ENCODE measurements at places on chromosomes 5 and 9. TPM values are rescaled to one million over a fixed set of nuclear protein-coding genes. Genes with fewer than 3 reads are reported as not detected.

GRCh38 chr5:78501411-78502352, 141.3 kb downstream of the SCAMP1 start:
- no peaks in the 10 kb centered on the region for H3K36me3 ChIP-seq
- no peak overlapping the region for H3K27ac ChIP-seq
- H3K27me3 ChIP-seq, result no peaks in the 10 kb centered on the region
- no peak overlapping the region for H3K4me3 ChIP-seq
- H3K4me1 ChIP-seq, result peaks cover 40% of the 10 kb centered on the region
- no peak for DNase-seq

BARHL1 gene
- total RNA-seq, result not detected

GRCh38 chr9:75242426-75242825, 154.1 kb downstream of the OSTF1 start:
- DNase-seq, result no peak
- no peak overlapping the region for H3K27ac ChIP-seq
- H3K4me1 ChIP-seq, result no peaks in the 10 kb centered on the region
- no peaks in the 10 kb centered on the region for H3K36me3 ChIP-seq

NFIL3 gene
- total RNA-seq, result 61.1 TPM

GRCh38 chr9:38687389-38687842, 32.5 kb downstream of the FAM240B start:
- H3K27ac ChIP-seq, result no peak overlapping the region
- H3K4me1 ChIP-seq, result no peaks in the 10 kb centered on the region
- H3K36me3 ChIP-seq, result no peaks in the 10 kb centered on the region
- H3K4me3 ChIP-seq, result no peak overlapping the region
- H3K27me3 ChIP-seq, result no peaks in the 10 kb centered on the region

WDR31 gene
- total RNA-seq, result 6.9 TPM

- no peak overlapping the region for H3K4me3 ChIP-seq
- H3K27ac ChIP-seq, result no peak overlapping the region
- H3K27me3 ChIP-seq, result no peaks in the 10 kb centered on the region
- H3K36me3 ChIP-seq, result peaks cover 5% of the 10 kb centered on the region
- no peak for DNase-seq
These were observed 28.1 kb downstream of the SMARCA2 start for GRCh38 chr9:2043243-2043642.

GRCh38 chr5:73615085-73615484, 10.9 kb upstream of the ARHGEF28 start:
- no peak overlapping the region for H3K27ac ChIP-seq
- no peak overlapping the region for H3K4me3 ChIP-seq
- no peaks in the 10 kb centered on the region for H3K4me1 ChIP-seq

DNA sequence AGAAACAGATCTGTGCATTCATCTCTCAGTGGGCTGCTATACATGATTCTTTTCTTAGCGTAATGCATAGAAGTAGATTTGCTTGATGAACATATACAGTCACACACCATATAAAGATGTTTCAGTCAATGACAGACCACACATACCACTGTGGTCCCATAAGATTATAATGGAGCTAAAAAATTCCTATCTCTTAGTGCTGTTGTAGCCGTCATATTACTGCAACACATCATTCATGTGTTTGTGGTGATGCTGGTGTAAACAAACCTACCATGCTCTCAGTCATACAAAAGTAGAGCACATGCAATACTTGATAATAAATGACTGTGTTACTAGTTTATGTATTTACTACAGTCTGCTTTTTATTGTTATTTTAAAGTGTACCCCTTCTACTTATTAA, 214.3 kb downstream of the ARHGAP26 start:
- DNase-seq, result no peak
- H3K4me1 ChIP-seq, result peaks cover 25% of the 10 kb centered on the region
- no peak overlapping the region for H3K4me3 ChIP-seq
- no peak overlapping the region for H3K27ac ChIP-seq
- no peaks in the 10 kb centered on the region for H3K36me3 ChIP-seq
- no peaks in the 10 kb centered on the region for H3K27me3 ChIP-seq

DNA sequence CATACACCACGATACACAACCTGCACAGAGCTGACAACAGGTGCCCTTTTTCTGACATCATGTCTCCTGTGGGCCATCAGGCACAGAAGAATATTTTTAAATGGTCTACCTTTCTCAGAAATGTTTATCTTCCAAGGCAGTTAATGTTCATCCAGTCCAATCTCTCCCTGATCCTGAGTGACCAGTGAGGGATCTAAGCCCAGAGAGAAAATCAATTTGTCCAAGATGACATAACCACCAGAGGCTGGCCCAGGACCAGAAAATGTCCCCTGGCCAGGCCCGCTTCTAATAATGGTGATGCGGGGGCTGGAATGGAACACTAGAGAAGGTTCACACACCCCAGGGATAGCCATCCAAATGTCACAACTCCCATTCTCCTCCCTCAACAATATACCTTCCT, 357.9 kb upstream of the KIF2A start:
- H3K27me3 ChIP-seq, result no peaks in the 10 kb centered on the region
- H3K36me3 ChIP-seq, result no peaks in the 10 kb centered on the region
- no peak overlapping the region for H3K27ac ChIP-seq
- no peaks in the 10 kb centered on the region for H3K4me1 ChIP-seq
- DNase-seq, result no peak

ESM1 gene
- total RNA-seq, result 0.13 TPM

DNA sequence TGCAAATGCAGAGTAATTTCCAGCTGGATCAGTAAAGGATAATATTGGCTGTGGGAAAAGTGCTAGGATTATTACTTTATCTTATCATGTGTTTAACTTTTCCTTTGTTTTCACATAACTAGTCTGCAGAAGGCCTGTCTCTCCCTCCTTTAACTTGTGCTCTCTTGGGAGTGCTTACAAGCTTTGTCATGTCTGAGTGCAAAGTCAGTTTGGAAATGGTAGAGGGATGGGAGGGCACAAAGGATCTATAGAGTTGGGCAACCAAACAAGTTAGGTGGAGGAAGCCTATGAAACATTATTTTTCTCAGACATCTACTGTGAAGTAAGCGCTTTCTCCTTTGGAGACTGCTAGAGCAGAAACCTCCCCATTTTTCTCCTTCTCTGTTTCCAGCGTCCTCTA, 308.8 kb downstream of the ARHGAP26 start:
- H3K27ac ChIP-seq, result no peak overlapping the region
- H3K4me1 ChIP-seq, result peaks cover 15% of the 10 kb centered on the region
- no peaks in the 10 kb centered on the region for H3K36me3 ChIP-seq

NR2F1 gene
- 1.4 TPM for total RNA-seq

SLCO6A1 gene
- not detected for total RNA-seq

- no peak overlapping the region for H3K4me3 ChIP-seq
- H3K27me3 ChIP-seq, result peaks cover 3% of the 10 kb centered on the region
- H3K4me1 ChIP-seq, result no peaks in the 10 kb centered on the region
- no peaks in the 10 kb centered on the region for H3K36me3 ChIP-seq
These were observed 68.8 kb downstream of the NTRK2 start for GRCh38 chr9:84738353-84738752.

PDGFRB gene
- total RNA-seq, result 37.5 TPM

FREM1 gene
- 0.25 TPM for total RNA-seq
